ENCODE measurements at places on chromosomes 6 and 20.
A peak's percentile ranks its signal among the peaks of the same experiment; 100 is the strongest.

DNA sequence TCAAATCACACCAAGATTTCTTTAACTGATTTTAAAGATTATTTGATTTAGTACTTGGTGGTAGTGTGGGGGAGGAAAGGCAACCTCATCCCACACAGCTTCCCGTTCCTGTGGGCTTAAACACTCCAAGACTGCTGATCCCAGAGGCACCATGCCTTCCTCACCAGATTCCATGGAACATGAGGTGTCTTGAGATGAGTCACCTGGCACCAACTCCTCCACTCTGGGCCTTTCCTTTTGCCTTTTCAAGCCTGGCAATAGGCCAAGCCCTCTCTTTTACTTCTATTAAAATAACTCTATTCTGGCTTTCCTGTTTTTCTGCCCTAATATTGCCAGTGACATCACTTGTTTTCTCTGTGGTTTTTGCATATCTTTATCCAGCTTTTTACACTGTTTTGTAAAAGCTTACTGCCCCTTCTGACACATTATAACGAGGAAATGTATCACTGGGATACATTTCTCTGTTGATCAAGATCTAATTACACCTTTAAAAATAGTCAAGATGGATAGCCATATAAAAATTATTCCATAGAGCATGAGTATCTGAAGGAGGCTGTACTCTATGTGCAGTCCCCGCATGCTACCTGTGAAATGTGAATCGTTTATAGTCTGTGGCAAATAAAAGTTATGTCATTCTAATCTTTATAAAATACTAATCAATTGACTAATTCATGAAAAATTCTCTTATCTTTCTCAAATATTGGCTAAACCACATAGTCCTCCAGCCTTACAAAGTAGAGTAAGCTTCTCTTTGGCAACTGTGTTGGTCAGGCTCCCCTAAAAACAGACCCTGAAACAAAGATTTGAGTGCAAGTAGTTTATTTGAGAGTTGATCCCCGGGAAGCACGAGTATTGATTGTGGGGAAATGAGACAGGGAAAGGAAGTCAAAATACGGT, 257.8 kb upstream of the KCNQ5 start:
- DNase-seq = peak; percentile 80

GRCh38 chr20:14450256-14450655, 112.8 kb upstream of the FLRT3 start:
- no peak for DNase-seq

- DNase-seq = peak; percentile 24
Measured at GRCh38 chr20:10357974-10358373, 76.0 kb downstream of the MKKS start.

GRCh38 chr20:19783966-19784401, 25.9 kb downstream of the RIN2 start:
- DNase-seq = peak; percentile 76
